ENCODE measurements at places on chromosomes 3 and 15.

GRCh38 chr3:172658344-172659245, 52.3 kb downstream of the NCEH1 start:
- DNase-seq = no peak

- no peak for DNase-seq
Measured at GRCh38 chr3:149902498-149903139, 68.1 kb downstream of the PFN2 start.

GRCh38 chr3:29144361-29144760, 136.5 kb upstream of the RBMS3 start:
- DNase-seq = no peak

DNA sequence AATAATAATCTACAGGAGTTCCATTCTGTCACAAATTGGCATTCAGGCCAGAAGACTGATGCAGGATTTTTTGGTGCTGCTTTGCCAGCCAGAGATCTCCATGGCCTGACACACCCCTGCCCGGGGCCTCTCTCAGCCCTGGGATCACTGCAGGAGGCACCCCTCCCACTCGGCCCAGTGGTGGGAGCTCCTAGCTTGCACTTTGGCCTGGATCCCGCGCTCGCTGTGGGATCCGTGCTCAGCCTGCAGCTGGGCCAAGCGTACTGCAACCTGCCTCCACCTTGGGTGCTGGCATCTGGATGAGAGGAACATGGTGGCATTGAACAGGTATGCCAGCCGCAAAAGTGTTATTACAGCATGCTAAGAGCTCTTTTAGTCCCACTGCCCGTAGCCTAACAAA, 656.7 kb upstream of the CCDC54 start:
- DNase-seq = no peak

DNA sequence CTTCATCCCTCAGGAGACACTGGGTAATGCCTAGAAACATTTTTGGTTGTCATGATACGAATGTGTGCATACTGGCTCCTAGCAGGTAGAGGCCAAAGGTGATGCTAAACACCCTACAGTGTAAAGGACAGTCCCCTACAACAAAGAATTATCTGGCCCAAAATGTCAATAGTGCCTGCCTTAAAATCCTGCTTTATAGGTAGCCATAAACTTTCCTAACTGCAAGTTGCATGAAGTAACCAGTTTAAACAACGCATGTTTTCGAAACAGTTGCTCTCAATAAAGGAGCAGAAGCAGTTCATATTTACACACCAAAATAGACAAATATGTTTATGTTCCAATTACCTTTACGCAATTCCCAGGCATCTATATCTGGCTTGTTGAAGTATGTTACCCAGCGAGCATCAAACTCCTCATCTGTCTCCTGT, 9.1 kb downstream of the COX5A start:
- DNase-seq = no peak

- no peak for DNase-seq
Measured at GRCh38 chr15:85073556-85074194, 92.0 kb downstream of the PDE8A start.

DNA sequence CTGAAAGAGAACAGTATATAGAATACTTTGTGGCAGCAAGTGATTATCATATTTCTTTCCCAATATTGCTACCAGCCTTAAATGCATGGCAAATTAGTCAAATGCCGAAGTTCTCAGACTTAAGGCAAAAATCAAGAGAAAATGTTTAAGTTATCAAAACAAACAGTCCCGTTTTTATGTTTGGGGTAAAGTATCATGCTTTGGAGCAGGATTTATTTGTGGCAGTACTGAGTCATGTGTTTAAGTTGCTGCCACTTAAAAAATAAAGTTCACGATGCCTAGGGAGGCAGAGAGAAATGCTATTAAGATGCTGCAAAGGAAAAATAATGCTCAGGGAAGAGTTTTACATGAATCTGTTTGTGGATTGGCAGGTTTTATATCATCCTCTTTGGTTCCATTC, 417.4 kb upstream of the MDFIC2 start:
- DNase-seq = no peak
